ENCODE measurements at places on chromosomes 4 and X.

DNA sequence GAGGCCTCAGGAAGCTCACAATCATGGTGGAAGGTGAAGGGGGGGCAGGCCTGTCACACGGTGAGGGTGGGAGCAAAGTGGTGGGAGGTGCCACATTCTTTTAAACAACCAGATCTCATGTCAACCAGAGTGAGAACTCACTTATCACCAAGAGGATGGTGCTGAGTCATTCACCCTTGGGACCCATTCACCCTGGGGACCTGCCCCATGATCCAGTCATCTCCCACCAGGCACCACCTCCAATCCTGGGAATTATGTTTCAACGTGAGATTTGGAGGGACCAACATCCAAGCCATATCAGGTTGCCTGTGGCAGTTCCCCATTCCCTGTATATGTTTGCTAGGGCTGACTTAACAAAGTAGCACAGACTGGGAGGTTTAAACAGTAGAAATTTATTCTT is 318.4 kb upstream of the CLNK start:
- DNase-seq, result no peak

DNA sequence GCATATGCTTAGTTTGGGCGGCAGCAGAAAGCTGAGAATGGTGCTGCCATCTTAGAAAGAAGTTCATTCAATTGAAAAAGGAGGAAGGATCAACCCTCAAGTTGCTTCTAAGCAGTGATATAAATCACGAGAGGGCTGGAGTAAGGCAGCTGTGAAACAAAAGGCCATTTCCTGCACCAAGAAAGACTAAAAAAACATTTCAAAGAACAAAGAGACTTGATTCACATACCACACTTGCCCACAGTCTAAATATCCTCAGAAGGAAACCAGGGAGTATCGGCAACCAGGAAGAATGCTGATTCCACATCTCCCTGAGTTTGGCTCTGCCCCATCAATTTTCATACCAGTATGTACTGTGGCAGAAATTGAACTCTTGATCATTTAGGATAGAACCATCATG is 240.1 kb downstream of the OPHN1 start:
- no peak for DNase-seq

GRCh38 chrX:128800138-128800537 is 723.2 kb downstream of the SMARCA1 start:
- DNase-seq, result no peak

GRCh38 chr4:16772366-16772850 is 126.0 kb downstream of the LDB2 start:
- DNase-seq, result no peak

GRCh38 chr4:80035336-80035735 is 37.7 kb downstream of the ANTXR2 start:
- DNase-seq, result no peak

DNA sequence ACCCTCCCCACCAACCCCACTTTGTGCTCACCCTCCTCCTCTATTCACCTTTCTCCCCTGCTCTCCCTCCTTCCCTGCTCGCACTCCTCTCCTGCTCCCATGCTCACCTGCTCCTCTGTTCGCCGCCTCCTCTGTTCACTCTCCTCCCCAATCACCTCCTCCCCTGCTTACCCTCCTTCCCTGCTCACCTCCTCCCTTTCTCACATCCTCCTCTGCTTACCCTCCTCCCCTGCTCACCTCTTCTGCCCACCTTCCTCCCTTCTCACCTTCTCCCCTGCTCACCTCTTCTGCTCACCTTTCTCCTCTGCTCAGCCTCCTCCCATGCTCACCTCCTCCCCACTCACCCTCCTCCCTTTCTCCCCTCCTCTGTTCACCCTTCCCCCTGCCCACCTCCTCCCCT is 357.2 kb downstream of the UNC5C start:
- DNase-seq, result no peak

- DNase-seq, result no peak
Observed at GRCh38 chr4:579543-580175, 3.6 kb upstream of the TMEM271 start.

GRCh38 chrX:72100824-72101351 is 30.8 kb downstream of the RTL5 start:
- no peak for DNase-seq

DNA sequence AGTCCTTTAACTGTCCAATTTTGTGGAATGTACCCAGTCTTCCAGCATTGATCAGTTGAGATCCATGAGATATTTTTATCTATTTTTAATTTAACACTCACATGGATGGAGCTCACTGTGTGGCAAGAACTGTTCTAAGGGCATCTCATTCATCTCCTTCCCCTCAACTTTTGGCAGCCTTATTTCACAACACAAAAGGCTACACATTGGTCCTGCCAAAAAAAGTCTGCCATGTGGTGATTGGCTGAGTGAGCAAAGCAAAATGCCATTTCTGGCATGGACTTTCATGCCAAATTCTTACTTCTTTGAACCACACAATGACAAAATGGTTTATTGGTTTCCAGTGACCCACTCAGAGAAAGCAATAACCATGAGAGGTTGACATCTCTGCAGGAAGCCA is 171.6 kb upstream of the MAP3K15 start:
- DNase-seq, result no peak

GRCh38 chr4:162347842-162348213 is 184.0 kb upstream of the FSTL5 start:
- no peak for DNase-seq

GRCh38 chr4:152979731-152980330 is 43.7 kb downstream of the FHDC1 start:
- no peak for DNase-seq

DNA sequence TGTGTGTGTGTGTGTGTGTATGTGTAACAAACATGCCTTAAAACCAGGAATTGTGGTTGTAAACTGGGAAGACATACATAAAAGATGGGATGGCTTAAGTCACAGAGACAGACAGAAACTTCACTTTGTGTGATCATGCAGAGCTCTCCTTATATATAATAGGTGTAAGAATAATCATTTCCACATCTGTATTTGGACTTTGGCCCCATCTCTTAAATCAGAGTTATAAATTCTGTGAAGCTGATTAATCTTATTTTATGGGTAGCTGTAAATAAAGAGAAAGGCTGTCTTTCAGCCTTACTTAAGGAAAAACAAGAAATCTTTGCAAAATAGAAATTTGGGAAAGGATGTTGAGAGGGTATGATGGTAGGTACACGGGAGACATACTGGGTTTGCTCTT is 174.6 kb upstream of the PITX2 start:
- no peak for DNase-seq

DNA sequence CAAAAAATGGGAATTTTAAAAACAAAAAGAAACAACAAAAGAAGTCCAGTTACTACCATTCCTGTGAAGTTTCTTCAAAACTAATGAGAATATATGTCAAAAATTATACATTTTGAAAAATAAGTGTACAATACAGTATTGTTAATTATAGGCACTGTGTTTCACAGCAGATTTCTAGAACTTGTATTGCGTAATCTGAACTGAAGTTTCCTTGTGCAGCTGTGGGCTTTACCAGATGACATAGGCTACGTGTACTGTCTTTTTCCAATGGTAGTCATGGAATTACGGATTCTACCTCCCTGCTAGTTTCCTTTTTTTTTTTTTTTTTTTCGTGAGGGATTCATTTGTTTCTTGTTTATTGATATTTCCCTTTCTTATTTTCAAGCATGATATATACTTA is 113.8 kb upstream of the GABRA2 start:
- no peak for DNase-seq

DNA sequence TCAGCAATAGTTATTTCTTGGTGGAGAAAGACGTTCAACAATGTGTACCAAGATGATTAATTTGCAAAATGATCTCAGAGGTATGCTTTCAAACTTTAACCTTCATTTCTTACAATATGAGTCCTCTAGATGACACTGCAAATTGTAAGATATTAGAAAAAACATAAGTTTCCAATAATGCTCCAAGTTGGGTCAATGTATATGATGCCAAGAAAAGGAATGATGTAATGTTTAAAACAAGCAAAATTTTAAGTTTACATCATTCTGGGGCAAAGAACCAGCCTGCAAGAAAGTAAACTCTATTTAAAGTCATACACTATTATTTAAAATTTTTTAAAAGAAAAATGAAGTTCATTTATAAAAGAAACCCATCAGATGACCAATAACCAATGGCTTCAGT is 56.1 kb downstream of the PRSS12 start:
- no peak for DNase-seq

Data from SW 1271 (cell line).